ENCODE measurements at places on chromosomes 2 and 18.

- no peak for DNase-seq
These were observed 46.6 kb downstream of the RRM2 start for GRCh38 chr2:10169053-10169578.

DNA sequence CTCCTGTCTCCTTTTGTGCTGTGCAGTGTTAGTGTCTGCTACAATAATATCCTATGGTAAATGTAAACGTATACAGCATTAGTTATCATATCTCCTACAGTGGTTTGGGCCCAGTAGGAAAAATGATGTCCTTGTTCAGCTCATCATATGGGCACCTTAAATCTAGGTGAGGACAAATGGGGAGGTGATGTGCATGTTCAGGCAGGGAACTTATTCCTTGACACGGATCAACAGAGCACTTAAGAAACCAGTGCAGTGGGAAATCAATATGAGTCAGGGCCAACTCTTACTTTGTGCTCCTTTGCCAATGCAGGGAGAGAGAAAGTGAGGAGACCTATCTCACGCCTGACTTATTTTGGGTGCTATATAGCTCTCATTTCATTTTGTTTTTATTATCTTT is 76.4 kb downstream of the KLHL14 start:
- DNase-seq = no peak

GRCh38 chr2:28232295-28232694 is 160.4 kb upstream of the FOSL2 start:
- DNase-seq = no peak

DNA sequence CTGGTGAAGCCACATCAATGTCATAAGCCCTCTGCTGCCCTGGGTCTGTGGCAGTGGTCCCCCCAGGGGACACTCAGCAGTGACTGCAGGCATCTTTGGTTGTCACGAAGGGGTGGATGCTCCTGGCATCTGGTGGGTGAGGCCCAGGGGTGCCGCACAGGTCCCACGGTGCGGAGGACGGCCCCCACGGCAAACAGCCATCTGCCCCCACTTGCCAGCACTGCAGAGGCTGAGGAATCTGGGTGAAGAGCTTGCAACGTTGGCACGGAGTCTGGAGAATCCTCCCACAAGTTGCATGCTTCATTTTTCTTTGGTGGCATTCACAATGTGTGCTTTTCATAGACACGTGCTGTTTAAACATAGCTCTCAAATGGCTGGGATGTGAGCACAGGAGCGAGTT is 105.1 kb upstream of the PXDN start:
- DNase-seq = no peak

DNA sequence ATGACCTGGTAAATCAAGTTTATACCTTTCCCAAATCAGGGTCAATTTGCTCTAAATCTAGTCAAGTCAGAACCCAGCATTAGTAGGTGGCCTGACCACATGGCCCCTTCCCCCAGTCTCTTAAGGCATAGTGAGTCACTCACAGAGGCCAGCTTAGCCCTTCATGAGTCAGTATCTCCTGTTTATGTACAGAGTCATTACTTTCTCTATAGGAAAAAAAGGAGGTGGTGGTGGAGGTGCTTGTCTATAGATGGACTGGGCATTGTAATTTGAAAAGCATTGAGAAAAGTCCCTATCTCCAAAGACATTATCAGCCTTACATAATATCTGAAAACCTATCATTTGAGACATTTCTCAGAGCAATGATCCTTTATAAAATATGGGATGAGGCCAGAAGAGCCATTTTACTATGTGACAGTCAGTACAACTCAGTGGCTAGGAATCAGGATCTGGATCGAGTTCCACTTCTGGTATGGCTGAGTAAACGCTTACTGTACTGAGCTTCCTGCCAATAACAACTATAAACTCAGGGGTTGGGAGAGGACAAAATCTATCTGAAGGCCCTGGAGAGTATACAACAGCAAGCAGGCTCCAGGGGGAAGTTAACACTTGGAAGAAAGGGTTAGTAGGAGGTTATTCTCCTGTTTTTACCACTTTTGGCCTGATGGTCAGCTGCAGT is 22.5 kb upstream of the SIGLEC15 start:
- DNase-seq = no peak

DNA sequence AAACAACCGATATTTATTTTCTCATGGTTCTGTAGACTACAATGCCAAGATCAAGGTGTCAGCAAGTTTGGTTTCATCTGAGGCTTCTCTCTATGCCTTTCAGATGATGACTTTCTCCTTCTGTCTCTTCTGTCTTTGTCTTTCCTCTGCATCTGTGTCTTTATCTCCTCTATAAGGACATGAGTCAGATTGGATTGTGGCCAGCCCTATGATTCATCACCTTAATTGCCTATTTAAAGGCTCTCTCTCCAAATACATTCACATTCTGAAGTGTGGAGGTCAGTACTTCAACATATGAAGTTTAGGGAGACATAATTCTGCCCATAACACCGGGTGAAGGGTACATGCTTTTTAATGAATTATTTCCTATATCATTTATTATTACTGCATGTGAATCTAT is 71.2 kb upstream of the CNTNAP5 start:
- DNase-seq = no peak

DNA sequence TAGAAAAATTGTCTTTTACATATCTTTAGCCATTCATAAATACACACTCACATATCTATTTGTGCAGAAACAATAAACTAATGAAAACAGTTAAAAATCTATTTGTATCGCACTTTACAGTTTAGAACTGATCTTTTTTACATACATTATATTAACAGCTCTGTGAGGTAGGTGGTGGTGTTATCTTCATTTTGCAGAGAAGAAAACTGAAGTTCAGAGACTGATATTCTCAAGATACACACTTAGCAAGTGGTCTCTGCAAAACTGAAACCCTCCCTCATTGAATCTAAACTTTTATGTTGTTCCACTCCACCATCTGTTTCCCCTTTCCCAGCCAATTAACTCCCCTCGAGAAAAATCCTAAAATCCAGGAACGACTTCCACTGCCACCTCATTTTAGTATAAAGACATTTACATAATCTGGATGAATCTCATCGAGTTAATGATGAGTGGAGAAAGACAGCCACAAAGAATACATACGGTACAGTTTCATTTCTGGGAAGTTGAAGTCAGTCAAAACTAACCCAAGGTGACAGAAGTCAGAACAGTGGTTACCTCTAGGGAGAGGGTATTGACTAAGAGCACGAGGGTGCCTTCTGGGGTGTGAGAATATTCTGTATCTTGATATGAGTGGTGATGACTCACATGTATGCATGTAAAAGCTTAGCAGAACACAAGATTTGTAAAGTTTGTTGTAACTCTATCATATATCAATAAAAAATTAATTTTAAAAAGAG is 524.2 kb upstream of the TCF4 start:
- peak; percentile 1 for DNase-seq

DNA sequence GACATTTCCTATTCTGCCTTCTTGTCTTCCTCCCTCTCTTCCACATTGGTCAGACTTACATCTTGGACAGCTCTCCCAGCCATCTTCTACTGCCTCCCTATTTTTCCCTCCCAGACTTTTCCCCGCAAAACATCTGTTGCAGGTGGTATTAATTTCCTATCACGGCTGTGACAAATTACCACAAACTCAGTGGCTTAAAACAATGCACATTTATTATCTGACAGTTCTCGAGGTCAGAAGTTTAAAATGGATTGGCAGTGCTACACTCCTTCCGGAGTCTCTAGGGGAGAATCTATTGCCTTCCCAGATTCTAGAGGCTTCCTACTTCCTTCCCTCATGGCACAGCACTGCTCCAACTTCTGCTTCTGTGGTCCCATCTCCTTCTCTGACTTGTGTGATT is 33.3 kb downstream of the STRADB start:
- DNase-seq = no peak

- DNase-seq = no peak
These were observed 908.3 kb upstream of the TMEFF2 start for GRCh38 chr2:193103064-193103463.

GRCh38 chr18:49863769-49864621 is 50.7 kb upstream of the ACAA2 start:
- no peak for DNase-seq

GRCh38 chr18:78770823-78771139 is 208.8 kb upstream of the SALL3 start:
- no peak for DNase-seq

- no peak for DNase-seq
These were observed 181.3 kb downstream of the IKZF2 start for GRCh38 chr2:212970132-212970531.

GRCh38 chr2:171550613-171551012 is 28.3 kb downstream of the CYBRD1 start:
- DNase-seq = no peak

- peak; percentile 79 for DNase-seq
These were observed 14.6 kb upstream of the NT5DC4 start for GRCh38 chr2:112706170-112706664.

DNA sequence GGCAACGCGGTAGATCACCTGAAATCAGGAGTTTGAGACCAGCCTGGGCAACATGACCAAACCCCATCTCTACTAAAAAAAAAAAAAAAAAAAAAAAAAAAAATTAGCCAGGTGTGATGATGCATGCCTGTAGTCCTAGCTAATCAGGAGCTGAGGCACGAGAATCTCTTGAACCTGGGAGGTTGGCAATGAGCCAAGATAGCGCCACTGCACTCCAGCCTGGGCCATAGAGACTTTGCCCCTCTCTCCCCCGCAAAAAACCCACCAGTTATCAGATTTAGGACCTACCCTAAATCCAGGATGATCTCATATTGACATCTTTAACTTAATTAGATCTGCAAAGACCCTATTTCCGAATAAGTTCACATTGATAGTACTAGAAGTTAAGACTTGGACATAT is 29.2 kb upstream of the LDAH start:
- DNase-seq = no peak

- DNase-seq = no peak
These were observed 11.7 kb downstream of the GPR75 start for GRCh38 chr2:53848062-53848461.

DNA sequence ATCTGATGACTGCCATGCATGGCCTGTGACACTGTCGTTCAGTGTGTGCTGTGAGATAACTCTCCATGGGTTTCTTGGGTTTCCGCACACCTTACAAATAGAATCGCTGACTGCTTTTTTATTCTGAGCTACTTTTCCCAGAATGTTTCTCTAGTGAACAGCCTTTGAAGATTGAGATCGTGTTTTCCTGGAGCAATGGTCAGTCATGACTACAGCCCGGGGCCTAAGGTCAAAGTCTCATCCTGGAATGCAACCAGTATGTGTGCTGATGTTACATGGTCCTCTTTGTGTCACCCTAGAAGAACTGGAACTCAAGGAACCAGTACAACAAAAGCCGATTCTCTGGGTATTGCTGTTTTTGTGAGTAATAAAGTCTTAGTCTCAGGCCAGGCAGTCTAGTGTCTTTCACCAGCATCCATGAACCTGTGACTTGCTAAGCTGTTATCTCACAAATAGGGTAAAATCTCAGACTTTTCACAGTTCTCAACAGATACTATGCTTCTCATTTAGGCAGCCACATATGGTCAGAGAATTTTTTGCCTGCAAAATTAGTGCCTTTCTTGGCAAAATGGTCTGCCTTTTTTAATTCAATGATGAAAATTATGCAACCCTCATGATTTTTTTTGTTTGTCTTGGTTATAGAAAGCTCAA is 124.9 kb upstream of the PIEZO2 start:
- DNase-seq = no peak

DNA sequence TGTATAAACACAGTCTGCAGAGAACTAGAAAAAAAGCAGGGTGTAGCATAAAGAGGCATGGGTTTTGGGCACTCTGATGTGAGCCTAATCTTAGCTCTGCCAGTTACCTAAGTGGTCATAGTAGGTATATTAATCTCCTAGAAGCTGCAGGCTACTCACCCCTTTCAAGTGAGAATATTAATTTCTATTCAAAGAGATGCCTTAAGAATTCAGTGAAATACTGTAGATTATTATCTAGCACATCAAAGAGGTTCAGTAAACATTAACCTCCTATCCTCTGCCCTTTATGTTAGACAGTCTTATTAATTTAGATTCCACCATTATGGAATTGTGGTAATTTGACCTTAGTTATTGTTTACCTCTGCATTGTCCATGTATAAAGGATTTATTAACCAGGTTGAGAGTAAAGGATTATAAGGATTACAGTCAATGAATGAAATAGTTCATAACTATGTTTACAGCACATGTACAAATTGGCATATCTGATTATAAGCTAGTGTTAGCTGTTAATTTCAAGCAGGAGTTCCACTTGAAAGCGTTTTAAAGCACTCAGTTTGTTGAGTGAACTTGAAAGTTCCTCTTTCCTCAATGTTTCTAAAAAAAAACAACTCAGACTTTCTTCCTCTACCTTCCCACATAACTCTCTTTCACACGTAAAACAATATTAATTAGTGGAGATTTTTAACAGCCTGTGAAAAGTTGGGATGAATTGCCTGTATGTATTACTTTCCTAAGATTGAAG is 150.6 kb upstream of the EPC2 start:
- no peak for DNase-seq

GRCh38 chr18:70142001-70142400 is 63.5 kb downstream of the RTTN start:
- no peak for DNase-seq

DNA sequence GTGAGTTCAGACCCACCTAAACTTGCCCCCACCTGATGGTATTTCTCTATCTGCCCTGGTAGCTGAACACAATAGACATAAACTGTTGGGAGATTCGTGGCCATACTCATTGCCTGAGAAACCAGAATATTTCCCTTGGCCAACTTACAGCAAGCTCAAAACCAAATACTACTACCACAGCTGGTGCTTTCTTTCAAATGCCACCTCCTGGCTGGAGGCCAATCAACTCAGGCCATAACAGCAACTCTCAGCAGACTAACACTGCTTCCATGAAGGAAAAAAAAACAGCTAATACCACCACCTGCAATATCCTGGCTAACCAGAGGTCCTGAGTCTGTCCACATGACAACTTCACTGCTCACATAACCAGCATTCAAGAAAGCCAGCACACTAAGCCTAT is 373.1 kb downstream of the CMPK2 start:
- DNase-seq = no peak

GRCh38 chr2:220994846-220995245 is 577.3 kb downstream of the EPHA4 start:
- DNase-seq = no peak

- DNase-seq = no peak
These were observed 321.7 kb upstream of the ZC3H15 start for GRCh38 chr2:186164325-186164724.

DNA sequence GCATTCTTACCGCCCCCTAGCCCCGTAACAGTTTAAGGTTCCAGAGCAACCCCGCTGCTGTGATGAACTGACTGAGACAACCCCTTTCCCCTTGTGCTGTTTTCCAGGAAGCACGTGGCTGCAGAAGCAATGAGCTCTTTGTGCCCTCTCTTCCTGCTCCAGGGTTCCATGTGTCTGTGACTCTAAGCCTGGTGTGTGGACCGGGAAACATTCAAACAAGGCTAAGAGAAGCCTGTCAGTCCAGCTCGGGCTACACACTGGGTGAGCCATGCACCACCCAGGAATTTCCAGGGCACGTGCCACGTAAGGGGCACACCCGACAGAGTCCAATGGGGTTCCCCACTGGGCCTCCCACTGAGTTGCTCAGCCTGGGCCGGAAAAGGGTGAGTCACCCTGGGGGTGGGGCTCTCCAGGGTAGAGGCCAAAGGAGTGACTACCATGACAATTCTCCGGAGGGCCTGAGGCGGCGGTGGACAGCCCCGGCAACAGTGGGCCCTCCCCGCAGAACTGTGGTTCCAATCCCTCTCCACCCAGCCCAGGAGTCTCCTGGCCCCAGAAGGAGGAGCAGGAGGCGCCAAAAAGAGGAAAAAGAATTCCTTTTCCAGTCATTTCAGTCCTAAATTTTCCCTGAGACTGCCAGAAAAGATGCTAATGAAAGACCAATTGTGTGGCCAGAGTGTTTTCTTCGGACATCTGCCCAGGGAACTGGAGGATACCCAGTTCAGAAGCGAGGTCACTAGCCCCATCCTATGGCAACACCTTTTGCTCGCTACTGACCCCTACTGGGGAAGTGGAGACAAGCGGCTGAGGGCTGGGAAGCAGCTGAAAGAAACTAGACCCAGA is 157.8 kb upstream of the SLC1A4 start:
- DNase-seq = peak; percentile 73
